ENCODE measurements at places on chromosomes 7 and 10.

- DNase-seq, result no peak
Measured at GRCh38 chr10:95262763-95263518, 27.9 kb downstream of the PDLIM1 start.

DNA sequence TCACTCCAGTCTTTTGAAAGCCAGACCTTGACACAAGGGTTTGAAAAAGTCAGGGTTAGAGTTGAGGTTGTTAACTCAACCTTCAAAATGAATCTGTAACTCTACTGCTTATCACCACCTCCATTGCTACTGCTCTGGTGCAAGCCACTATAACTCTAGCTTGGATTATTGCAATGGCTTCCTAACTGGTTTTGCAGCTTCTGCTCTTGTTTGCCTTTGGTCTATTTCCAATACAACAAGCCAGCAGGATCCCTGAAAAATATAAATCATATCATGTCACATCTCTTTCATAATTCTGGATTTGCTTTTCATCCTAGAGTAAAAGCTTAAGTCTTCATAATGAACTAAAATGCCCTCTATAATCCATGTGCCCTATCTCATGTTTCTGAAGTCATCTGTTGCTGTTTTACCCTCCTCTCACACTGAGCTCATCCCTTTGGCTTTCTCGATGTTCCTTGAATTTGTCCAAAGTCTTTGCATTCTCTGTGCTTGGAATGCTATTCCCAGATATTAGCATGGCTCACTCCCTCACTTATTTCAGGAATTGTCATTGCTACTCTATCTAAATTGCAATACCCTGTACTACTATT, 10.9 kb downstream of the TAS2R60 start:
- DNase-seq, result no peak

DNA sequence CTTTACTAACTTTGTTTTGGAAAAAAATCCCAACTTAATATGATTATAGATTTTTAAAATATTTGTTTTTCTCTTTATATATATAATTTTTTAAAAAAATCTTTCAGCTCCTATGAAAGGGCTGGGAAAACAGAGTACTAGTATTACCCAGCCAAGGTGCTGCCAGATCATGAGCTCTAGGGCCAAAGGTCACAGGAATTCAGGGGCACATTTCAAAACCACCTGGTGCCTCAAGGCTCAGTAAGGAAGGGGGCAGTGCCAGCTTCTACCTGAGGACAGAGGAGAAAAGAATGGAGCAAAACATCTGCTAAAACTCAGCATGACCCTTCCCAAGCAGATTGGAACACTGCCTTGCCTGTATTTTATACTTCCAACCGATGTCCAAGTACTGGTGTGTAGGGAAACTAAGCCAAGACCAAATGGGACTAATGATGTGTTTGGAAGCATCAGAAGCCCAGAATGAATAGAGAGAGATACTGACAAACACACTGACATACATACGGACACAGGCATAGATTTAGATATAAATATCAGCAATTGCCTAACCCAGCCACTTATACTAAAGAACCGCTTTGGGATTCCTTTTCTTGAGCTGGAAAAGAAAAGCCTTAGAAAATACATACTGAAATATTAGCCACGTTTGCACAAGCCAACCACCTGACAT, 667.3 kb downstream of the PARD3 start:
- no peak for DNase-seq

DNA sequence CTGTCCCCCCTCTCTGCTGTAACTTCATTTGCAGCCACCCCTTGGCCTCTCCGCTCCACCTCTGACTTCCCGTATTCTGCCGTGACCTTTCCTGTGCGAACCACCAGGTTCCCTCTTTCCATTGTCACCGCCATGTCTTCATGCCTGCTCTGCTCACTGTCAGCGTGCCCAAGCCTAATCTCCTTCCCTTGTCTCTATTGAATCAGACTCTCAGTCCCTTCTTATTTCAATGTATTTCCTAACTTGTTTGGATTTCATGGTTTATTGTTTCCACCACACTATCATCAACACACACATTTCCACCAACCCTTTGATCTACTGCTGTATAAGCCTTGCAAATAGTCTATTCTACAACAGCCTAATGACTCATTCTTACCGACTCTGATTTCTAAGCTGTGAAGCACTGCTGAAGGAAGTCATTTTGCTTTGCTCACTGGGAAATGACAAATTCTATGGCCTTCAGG, 30.0 kb upstream of the INHBA start:
- no peak for DNase-seq

DNA sequence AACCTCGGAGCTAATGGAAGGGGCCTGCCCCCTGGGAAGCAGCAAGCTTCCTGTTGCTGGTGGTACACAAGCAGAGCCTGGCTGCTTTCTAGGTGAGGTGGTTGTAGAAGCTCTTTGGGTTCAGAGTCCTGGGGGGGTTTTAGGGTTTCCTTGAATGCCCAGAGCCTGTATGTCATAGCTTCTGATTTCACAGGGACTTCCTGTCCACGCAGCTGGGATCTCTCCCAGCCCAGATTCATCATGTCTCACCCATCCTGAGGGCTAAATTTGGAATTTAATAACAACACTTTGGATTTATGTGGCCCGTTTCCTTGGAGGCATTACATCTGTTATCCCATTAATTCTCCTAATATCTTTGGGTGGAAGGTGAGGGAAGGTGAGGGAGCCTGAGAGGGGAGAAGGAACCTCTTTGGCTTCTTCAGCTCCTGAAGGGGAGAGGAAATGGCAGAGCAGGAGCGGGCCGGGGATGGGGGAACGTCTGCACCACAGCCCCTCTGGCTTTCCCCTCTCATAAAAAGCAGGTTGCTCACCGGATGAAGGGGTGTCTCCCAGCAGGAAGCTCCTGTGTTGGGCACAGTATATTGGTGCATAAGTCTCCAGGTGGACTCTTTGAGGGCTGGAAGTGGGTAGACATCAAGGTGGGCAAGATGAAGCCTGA, 19.7 kb downstream of the RPS24 start:
- DNase-seq, result peak; percentile 22

- peak; percentile 60 for DNase-seq
Measured at GRCh38 chr10:86775056-86775869, 18.8 kb downstream of the BMPR1A start.

- no peak for DNase-seq
Measured at GRCh38 chr7:124257638-124258308, 224.9 kb upstream of the TMEM229A start.

GRCh38 chr10:120940299-120940900, 89.2 kb downstream of the WDR11 start:
- no peak for DNase-seq

DNA sequence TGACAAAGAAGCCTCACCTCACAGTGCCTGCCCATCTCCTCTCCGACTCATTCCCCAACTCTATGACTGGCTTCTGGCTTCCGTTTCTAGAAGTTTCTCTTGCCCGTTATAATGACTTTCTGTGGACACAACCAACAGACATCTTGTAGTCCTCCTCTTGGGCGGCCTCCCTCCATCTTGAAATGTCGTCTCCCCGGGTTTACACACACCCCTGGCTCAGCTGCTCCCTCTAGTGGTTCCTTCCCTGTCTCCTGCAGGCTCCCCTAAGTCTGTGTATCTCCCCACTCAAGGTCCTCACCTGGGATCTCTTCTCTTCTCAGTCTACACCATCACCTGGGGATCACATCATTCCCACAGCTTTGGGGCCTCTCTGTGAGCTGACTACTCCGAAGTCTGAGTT, 123.4 kb upstream of the NEBL start:
- DNase-seq, result no peak

- no peak for DNase-seq
Measured at GRCh38 chr7:134649226-134649775, 2.6 kb downstream of the BPGM start.

DNA sequence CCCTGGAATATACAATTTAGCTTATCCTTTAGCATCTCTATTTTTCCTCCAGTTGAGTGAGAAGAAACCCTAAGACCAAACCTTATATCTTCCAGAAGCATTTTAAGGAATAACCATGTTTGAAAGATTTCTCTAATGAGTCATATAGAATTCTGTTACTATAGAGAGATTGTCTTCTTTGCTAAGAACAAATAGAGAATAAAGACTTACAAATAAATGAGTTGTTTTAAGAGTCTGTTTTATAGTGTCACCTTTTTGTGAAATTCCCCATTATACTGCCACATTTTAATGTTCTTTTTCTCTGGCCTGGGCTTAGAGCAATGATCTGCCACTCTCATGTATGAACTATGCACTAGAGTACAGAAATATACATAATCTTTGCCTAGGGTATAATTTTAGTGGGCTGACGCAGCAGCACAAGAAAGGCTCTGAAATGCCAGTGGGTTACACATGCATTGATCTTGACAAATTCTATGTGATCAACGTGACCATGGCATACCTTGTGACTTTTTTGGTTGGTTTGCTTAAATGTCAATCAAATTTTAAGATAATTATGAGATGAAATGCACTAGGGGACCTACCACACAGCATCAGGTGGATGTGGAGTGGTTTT, 145.1 kb upstream of the MKLN1 start:
- no peak for DNase-seq

GRCh38 chr7:75537731-75538130, 45.6 kb downstream of the SPDYE5 start:
- DNase-seq, result no peak

- no peak for DNase-seq
Measured at GRCh38 chr7:67550801-67551436, 554.3 kb downstream of the TYW1 start.

DNA sequence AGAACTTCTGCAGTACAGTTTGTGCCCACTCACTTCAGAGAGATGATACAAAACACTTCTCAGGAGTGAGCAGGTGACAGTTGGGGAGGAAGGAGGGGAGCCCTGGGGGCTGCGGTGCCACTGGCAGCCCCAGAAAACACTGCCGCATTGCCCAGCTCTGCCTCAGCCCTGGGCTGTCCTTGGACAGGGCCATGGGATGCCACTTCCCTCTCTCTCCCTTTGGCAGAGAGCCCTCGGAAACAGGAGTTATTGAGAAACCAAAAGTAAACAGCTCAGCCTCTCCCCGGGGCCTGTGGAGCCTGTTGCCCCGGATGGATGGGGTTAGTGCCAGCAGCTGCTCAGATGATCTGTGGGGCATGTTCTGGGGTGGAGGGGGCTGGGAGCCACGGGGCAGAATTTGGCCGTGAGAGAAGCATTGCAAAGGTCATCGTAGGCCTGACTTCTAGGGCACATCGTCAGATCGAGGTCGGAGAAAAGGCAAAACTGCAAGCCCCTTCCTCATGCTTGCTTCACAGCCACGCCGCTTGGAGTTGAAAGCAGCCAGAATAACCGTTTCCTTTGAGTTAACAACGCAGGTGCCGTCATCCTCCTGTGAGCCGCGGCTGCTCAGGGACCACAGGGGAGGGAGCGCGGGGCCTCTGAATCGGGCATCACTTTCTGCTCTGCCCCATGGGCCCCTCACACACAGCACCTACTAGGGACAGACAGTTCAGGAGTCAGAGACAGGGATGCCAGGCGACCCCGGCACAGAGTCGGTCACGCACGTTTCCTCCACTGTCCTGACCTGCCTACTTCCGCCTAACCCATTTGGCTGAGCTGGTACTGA, 256.4 kb downstream of the CAMK1D start:
- DNase-seq, result peak; percentile 34
